T1000 (cell line): ENCODE measurements at places on chromosomes 5 and 9.

- no peak for DNase-seq
These were observed 40.1 kb downstream of the FREM1 start for GRCh38 chr9:14870090-14870489.

GRCh38 chr9:74293479-74293878, 203.7 kb upstream of the RORB start:
- DNase-seq: no peak

- DNase-seq: no peak
These were observed 140.4 kb upstream of the SPDL1 start for GRCh38 chr5:169442913-169443784.

GRCh38 chr9:128918921-128919320, 1.9 kb upstream of the PHYHD1 start:
- no peak for DNase-seq

DNA sequence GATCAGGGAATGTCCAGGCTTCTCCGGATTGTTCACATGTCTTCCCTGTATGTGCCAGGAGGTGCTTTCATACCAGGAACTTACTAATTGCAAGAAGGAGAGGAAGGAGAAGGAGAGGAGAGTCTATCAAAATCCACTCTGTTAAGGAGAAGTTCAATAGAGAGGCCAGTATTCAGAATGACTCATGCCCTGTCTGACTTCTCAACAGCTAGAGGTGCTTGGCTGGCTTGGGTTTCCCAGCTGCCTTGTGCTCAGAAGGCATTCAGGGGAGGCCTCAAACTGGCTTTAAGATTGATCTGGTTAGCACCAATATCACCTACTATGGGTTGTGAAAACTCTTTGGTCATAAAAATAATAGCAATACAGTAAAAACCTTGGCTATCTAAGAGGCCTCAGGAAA, 167.9 kb upstream of the GLRA1 start:
- no peak for DNase-seq

GRCh38 chr9:7169717-7170389, 412.1 kb downstream of the KDM4C start:
- no peak for DNase-seq
